ENCODE measurements at places on chromosomes 7 and 10. TPM values are rescaled to one million over a fixed set of nuclear protein-coding genes. Genes with fewer than 3 reads are reported as not detected.
A peak's percentile ranks its signal among the peaks of the same experiment; 100 is the strongest.

DNA sequence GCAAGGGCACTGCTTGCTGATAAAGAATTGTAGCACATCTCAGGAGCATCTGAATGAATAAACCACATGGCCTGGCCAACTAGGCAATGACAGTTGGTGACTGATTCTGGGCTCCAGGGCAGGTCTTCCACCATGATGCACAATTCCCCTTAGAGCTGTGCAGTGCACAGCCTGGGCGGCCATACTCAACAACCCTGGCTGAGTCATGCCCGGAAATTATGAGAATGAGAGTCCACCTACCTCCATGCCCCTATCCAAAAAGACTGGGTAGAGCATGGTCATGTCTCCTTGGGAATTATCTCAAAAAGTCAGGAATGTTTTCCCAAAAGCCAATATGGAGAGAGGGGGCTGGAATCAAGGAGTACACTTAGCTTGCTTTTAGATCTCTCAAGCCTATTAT lies 425.6 kb downstream of the PLXNA4 start:
- no peak overlapping the region for H3K27ac ChIP-seq
- no peak overlapping the region for H3K4me3 ChIP-seq
- H3K36me3 ChIP-seq, result peaks cover 4% of the 10 kb centered on the region
- no peaks in the 10 kb centered on the region for H3K4me1 ChIP-seq
- DNase-seq, result no peak
- no peaks in the 10 kb centered on the region for H3K27me3 ChIP-seq

The RHOBTB1 gene
- total RNA-seq, result 13.6 TPM

The IDI2 gene
- total RNA-seq, result not detected

The PRSS37 gene
- total RNA-seq, result not detected

GRCh38 chr10:83122336-83122735 lies 1017.0 kb upstream of the GHITM start:
- DNase-seq, result no peak
- H3K27ac ChIP-seq, result no peak overlapping the region
- H3K27me3 ChIP-seq, result no peaks in the 10 kb centered on the region
- H3K4me3 ChIP-seq, result no peak overlapping the region
- no peaks in the 10 kb centered on the region for H3K36me3 ChIP-seq

The AKR1C4 gene
- total RNA-seq, result not detected

DNA sequence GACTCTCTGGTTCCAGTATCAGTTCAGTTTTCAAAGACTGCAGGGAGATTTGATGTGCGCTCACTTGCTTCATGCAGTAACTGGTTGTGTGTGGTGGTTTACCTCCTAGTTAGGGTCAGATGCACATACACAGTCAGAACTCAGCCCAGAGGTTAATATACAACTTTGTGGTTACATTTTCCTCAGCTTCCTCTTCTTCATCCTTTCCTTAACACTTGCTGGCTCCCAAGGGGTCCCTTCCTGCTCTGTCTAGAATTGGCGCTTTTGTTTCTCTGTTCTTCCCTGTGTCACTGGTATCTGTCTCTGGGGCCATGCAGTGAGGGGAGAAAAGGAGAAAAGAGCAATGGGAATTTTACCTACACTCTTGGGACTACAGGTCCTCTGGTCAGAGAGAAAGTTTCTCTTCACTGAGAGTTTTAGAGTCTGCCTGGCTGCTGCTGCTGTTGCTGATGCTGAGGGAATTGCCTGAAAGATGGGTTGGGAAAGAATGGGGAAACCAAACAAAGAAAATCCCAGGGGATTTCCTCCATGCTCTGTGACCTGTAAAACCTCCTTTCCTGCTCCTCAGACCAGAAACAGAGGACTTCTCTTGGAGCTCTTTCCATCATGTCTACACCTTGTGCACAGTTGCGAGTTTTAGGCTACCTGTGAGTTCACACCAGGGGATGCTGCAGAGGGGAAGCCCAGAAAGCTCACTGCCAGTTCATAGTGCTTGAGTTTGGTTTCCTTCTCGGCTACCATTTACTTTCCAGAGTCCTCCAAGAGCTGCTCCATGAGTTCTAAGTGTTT lies 74.6 kb downstream of the WDFY4 start:
- no peak overlapping the region for H3K27ac ChIP-seq
- no peak overlapping the region for H3K4me3 ChIP-seq
- H3K36me3 ChIP-seq, result no peaks in the 10 kb centered on the region
- H3K4me1 ChIP-seq, result no peaks in the 10 kb centered on the region

DNA sequence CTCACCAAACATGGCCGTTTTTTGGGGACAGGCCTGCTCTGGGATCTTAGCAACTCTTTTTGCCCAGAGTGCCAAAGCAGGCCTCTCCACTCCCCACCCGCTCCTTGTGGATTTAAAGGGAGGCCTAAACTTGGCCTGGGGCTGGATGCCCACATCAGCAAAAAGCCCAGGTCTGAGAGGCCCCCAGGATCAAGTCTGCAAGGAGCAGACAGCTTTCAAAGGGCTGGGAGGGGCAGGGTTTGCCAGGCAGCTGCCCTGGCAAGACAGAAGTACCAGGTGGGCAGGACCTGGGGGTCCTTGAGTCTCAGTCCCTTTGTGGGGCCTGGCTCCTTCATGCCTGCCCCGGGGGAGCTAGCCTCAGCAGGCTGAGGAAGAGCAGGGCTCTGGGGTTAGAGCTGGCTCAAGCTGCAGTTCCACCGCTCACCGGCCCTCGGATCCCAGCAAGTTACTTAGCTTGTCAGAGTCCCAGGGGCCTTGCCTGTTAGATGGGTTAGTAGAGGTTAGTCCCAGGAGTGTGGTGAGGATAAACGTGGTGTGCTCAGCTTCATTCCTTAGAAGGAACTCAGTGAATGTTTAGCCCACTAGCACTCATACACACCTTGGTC lies 56.2 kb downstream of the ARHGAP22 start:
- no peak overlapping the region for H3K27ac ChIP-seq
- no peak overlapping the region for H3K4me3 ChIP-seq
- no peak for DNase-seq
- no peaks in the 10 kb centered on the region for H3K27me3 ChIP-seq
- H3K4me1 ChIP-seq, result peaks cover 3% of the 10 kb centered on the region

DNA sequence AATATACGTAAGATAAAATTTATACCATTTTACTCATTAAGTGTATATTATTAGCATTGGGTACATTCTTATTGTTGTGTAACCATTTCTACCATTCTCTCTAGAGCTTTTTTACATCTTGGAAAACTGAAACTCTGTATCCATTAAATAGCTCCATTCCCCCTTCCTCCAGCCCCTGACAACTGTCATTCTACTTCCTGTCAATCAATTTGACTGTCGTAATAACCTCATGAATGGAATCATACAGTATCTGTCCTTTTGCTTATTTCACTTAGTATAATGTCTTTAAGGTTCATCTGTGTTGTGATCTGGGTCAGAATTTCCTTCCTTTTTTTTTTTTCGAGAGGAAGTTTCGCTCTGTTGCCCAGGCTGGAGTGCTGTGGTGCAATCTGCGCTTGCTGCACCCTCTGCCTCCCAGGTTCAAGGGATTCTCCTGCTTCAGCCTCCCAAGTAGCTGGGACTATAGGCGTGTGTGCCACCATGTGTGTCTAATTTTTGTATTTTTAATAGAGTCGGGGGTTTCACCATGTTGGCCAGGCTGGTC lies 15.6 kb downstream of the ZRANB1 start:
- no peak for DNase-seq
- peaks cover 21% of the 10 kb centered on the region for H3K4me1 ChIP-seq
- no peaks in the 10 kb centered on the region for H3K27me3 ChIP-seq

The MBL2 gene
- not detected for total RNA-seq

- no peaks in the 10 kb centered on the region for H3K36me3 ChIP-seq
- H3K27ac ChIP-seq, result no peak overlapping the region
- H3K27me3 ChIP-seq, result no peaks in the 10 kb centered on the region
- H3K4me1 ChIP-seq, result no peaks in the 10 kb centered on the region
- H3K4me3 ChIP-seq, result no peak overlapping the region
- DNase-seq, result no peak
Measured at GRCh38 chr10:122864901-122865300, 14.5 kb downstream of the FAM24B start.

The ASB15 gene
- total RNA-seq, result not detected

DNA sequence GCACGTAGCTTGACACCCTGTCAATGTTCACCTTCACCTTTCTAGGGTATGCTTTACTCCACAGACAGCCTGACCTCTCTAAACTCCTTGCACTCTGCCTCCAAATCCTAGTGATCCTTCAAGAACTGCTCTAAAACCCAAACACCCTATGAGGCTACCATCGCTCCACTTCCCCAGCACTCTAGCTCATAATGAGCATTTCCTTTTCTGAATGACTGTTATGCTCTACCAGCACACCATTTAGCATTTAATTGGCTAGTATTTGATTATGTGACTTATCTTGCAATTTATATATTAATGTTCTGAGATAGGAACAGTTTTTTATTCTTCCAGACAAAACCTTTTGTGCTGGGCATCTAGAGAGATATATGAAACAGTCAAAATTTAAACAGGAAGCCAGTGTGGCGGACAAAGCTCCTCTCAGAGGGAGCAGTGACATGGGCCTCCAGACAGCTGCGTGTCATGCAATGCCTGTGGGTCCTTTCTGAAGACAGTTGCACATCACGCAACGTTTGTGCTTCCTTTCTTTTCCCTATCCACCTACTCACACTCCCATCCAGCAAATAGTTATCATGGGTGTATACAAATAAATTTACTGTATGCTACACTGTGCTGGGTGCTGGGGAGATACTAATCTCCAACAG lies 86.3 kb downstream of the ALOX5 start:
- H3K4me1 ChIP-seq, result no peaks in the 10 kb centered on the region
- H3K4me3 ChIP-seq, result no peak overlapping the region
- peaks cover 35% of the 10 kb centered on the region for H3K36me3 ChIP-seq
- no peak for DNase-seq

DNA sequence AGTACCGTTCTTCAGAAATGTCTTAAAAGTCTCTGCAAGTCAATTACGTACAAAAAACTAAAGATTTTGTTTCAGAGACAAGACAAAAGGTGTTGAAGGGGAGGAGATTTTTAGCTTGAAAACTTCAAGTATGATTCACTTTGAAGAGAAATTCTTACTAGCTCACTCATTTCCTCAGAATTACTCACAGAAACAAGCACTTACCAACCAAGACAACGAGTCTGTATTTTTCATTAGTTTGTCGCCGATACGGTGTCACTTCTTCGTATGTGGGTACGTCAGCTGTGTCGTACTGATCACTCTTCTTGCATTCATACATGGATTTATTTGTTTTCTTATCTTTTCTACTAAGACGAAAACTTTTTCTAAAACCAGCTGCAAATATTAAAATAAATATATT lies 90.6 kb upstream of the ODAD2 start:
- H3K27ac ChIP-seq, result no peak overlapping the region
- H3K4me3 ChIP-seq, result no peak overlapping the region
- H3K36me3 ChIP-seq, result peaks cover 17% of the 10 kb centered on the region
- H3K27me3 ChIP-seq, result no peaks in the 10 kb centered on the region
- no peak for DNase-seq

- no peak for DNase-seq
- H3K4me3 ChIP-seq, result no peak overlapping the region
- H3K27me3 ChIP-seq, result peaks cover 16% of the 10 kb centered on the region
- H3K36me3 ChIP-seq, result peaks cover 3% of the 10 kb centered on the region
- peaks cover 3% of the 10 kb centered on the region for H3K4me1 ChIP-seq
- no peak overlapping the region for H3K27ac ChIP-seq
Measured at GRCh38 chr7:990352-990932, 7.5 kb downstream of the CYP2W1 start.

- no peaks in the 10 kb centered on the region for H3K27me3 ChIP-seq
- H3K27ac ChIP-seq, result no peak overlapping the region
- peak; percentile 85 for DNase-seq
- no peaks in the 10 kb centered on the region for H3K36me3 ChIP-seq
Measured at GRCh38 chr10:33661580-33662336, 327.3 kb upstream of the NRP1 start.

- no peak for DNase-seq
- H3K27me3 ChIP-seq, result no peaks in the 10 kb centered on the region
- H3K36me3 ChIP-seq, result no peaks in the 10 kb centered on the region
- H3K4me3 ChIP-seq, result no peak overlapping the region
- H3K4me1 ChIP-seq, result no peaks in the 10 kb centered on the region
Measured at GRCh38 chr10:4488904-4489303, 337.1 kb upstream of the AKR1E2 start.

- H3K27ac ChIP-seq, result peak overlapping the region; percentile 93
- no peak for DNase-seq
- H3K36me3 ChIP-seq, result no peaks in the 10 kb centered on the region
- no peaks in the 10 kb centered on the region for H3K27me3 ChIP-seq
- peaks cover 3% of the 10 kb centered on the region for H3K4me1 ChIP-seq
Measured at GRCh38 chr10:32981760-32982159, 23.7 kb upstream of the ITGB1 start.

GRCh38 chr10:94602729-94603515 lies 57.3 kb downstream of the HELLS start:
- no peak overlapping the region for H3K4me3 ChIP-seq
- no peaks in the 10 kb centered on the region for H3K36me3 ChIP-seq
- H3K27me3 ChIP-seq, result no peaks in the 10 kb centered on the region
- no peak overlapping the region for H3K27ac ChIP-seq

- no peak overlapping the region for H3K4me3 ChIP-seq
- no peaks in the 10 kb centered on the region for H3K27me3 ChIP-seq
- H3K4me1 ChIP-seq, result no peaks in the 10 kb centered on the region
- no peaks in the 10 kb centered on the region for H3K36me3 ChIP-seq
Measured at GRCh38 chr7:80481196-80481884, 30.5 kb downstream of the GNAT3 start.

- no peaks in the 10 kb centered on the region for H3K36me3 ChIP-seq
- H3K27ac ChIP-seq, result no peak overlapping the region
- no peak for DNase-seq
- H3K4me3 ChIP-seq, result no peak overlapping the region
Measured at GRCh38 chr7:121797657-121798452, 75.1 kb upstream of the PTPRZ1 start.
